ENCODE measurements at places on chromosomes 11 and 22.

DNA sequence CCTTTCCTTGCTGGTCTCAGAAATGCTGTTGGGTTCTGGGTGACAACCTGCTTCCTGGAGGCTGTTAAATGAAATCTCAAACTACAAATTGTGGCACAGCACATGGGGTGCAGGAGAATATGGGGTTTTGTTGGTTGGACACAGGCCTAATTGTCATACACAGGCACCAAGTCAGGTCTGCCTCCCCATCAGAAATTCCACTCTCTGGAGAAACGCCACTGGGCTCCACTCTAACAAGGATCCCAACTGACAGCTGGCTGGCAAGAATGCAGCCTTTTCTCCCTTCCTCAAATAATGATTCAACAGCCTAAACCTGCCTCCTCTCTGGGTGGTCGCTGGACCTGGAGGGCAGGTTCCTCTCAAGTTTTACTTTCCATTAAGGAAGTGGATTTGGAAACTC, 177.8 kb upstream of the NARS2 start:
- DNase-seq, result no peak

DNA sequence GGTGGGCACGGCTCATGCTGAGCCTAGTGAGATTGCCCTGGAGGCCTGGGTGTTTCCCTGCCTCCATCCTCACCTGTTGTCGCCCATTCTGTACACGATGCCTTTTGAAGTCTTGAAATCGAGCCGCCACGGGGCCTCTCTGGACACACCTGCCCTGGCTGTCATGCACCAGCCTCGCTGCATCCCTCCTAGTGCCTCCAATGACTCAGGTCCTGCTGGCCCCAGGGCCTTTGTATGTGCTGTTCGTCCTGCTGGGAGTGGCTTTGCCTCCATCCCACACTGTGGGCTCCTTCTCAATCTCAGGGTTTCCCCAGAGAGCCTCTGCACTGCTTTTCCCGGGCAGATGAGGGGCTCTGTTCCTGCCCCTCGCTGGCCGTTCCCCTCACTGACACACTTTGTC, 8.9 kb upstream of the MYEOV start:
- peak; percentile 90 for DNase-seq

- no peak for DNase-seq
These were observed 826 bp upstream of the EEF1G start for GRCh38 chr11:62574363-62575071.

DNA sequence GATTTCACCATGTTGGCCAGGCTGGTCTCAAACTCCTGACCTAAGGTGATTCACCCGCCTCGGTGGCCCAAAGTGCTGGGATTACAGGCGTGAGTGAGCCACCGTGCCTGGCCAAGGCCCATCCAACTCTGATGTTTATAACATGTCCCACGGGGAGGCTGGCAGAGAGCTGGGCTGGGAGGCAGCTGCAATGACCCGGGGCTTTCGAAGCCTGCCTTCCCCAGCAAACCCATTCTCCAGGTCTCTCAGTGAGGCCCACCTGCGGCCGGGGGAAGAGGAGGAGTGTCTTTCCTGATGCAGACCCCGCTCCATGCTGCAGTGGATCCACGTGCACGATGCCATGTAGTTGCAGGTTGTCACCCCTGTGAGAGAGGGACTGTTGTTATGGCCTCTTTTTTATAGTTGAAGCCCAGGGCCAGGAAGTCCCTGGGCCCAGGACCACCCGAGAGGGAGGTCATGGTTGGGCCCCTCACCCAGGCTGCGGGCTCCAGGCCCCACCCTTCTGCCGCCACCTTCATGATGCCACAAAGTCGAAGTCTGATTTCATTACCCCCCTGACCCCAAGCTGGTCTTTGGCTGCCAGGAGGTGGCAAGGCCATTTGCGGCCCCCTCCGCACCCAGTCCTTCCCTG, 38.3 kb downstream of the KCNJ4 start:
- DNase-seq, result no peak

DNA sequence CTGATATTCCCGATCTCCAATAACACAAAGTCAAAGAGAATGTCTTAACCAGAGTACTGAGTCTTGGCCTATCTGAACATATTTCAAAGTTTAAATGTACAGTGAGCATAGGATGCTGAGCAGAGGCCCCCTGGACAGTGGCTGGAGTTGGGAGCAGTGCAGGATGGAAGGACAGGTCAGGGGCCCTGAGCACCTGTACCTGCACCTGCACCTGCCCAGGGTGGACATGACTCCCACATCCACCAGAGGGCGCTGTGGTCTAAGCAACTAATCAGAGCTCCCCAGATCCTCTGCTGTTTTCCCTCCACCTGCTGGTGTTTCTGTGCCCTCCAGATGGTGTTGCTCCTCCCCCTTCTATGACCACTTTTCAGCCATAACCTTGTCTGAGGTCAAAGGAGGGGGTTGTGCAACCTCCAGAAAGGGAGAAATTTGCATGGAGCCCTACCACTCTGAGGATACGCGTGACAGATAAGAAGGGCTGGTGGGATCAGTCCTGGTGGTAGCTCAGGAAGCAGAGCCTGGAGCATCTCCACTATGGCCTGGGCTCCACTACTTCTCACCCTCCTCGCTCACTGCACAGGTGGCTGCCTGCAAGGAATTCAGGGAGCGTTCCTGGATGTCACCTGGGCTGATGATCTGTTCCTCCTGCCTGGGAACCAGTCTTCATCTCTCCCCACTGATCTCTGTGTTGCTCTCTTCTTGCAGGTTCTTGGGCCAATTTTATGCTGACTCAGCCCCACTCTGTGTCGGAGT, 49.1 kb upstream of the VPREB1 start:
- DNase-seq, result peak; percentile 71

- no peak for DNase-seq
These were observed 1.1 kb downstream of the YWHAH start for GRCh38 chr22:31945443-31945855.

DNA sequence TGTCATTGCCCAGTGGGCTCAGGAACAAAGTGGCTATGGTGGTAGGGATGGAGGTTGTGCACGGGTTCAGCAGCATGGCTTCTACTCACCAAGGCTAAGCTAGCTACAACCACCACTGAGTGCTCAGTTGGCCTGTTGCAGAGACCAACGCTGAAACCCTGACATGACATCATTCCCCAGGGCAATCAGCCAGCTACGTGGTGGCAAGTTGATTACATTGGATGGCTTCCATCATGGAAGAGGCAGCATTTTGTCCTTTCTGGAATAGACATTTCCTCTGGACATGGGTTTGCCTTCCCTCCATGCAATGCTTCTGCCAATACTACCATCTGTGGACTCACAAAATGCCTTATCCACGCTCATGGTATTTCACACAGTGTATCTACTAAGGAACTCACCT, 634.3 kb downstream of the OPCML start:
- no peak for DNase-seq

- DNase-seq, result no peak
These were observed 157.4 kb downstream of the COMMD9 start for GRCh38 chr11:36131721-36132397.

DNA sequence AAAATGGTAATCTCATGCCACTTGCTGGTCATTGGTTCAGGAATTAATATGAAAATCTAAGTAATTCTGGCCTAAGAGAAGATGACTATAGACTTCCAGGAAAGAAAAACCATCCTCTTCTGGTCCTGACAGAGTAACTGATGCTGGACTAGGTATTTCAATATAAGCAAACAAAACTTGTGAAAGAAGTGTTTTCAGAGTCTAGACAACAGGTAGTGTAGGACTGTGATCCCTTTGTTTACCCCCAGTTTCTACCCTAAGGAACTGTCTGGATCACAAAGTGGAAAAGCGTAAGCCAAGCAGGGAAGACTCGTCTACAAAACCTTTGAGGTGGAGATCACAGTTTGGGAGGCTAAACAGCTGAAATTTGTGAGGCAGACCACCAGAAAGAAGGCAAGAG, 30.4 kb upstream of the ARL14EP start:
- DNase-seq, result no peak

- no peak for DNase-seq
These were observed 54.0 kb downstream of the PRR5L start for GRCh38 chr11:36350137-36350513.

- DNase-seq, result no peak
These were observed 36.6 kb downstream of the ST3GAL4 start for GRCh38 chr11:126391970-126392632.

DNA sequence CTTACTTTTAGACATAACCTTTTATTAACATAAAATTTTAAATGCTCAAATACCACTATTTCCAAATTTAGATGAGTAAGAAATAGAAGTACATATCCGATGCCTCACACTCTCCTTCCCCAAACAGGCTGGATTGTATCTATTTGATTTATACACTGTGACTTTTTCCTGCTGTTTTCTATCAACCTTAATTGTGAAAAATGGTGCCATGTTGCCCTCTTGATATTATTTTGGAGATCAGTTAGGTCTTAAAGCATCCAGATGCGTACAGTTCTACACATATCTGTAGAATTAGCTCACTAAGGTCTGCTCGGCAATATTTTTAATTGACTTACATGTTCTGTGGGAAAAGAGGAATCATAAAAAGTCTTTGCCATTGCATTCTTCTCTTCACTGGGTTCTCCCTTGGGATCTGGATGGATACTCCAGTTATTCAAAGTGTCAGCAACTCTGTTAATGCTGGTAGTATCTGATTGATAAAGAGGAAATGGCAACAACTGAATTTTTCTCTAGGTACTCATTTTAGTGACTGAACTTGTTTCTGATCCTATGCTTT, 27.2 kb downstream of the EIF3M start:
- no peak for DNase-seq

- DNase-seq, result peak; percentile 14
These were observed 37.6 kb downstream of the LIF start for GRCh38 chr22:30208631-30209603.

DNA sequence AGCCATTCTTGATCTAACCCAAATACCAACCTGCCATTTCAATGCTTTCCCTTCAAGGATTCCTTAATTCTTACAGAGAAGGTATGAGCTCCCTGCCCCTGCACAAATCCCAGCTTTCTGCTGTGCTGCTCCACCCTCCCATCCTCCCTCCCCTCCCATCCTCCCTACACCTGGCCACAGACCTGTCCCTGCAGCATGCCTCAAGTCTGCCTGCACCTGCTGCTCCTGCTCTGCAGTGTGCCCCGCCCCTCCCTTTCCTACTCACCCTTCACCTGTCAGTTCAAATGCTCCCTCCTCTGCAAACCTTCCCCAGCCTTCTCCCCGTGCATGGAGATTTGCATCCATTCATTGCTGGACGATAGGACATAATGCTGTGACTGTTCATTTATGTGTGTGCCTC, 139.9 kb upstream of the NARS2 start:
- peak; percentile 9 for DNase-seq

DNA sequence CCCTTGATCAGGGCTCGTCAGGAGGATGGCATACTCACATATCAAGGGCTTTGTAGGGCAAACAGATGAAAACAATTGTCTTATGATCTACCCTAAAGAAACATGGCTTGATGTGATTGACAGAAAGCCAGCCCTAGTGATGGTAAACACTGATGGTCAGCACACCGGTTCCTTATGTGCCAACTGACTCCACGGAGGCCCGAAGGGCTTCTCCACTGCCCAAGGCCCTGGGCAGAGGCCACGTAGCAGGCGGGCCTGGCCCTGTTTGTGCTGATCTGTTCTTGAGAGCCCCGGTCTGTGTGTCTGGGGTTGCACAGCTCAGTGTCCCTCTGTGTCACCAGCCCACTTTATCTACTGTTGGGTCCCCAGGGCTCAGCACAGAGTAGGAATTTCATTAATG, 115.2 kb downstream of the GRIK4 start:
- DNase-seq, result no peak

- DNase-seq, result no peak
These were observed 10.5 kb downstream of the COMMD9 start for GRCh38 chr11:36278531-36279282.

GRCh38 chr11:40230821-40231220, 1228.6 kb downstream of the LRRC4C start:
- DNase-seq, result no peak

GRCh38 chr22:37544955-37545702, 15.2 kb upstream of the CDC42EP1 start:
- DNase-seq, result peak; percentile 90

GRCh38 chr11:74494916-74495315, 1.4 kb upstream of the LIPT2 start:
- DNase-seq, result no peak

DNA sequence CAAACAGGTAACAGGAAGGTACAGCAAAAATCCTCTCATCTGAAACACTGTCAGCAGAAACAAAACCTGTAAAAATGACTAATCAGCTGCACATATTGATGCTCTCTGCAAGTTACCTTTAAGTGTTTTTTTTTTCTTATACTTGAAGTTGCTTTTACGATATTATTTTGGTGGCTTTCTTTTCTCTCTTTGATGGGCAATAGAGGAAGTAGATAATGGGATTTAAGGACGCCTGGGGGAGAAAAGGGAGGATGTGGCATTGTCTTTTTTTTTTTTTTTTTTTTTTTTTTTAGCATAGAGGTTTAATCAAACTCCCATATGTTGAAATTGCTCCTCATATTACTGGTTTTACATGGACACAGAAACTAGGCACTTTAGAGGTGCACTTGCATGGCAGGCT, 11.4 kb upstream of the ADSL start:
- DNase-seq, result no peak

GRCh38 chr11:118618991-118619375, 11.6 kb downstream of the PHLDB1 start:
- DNase-seq, result no peak

GRCh38 chr11:57155400-57155799, 26.4 kb upstream of the LRRC55 start:
- DNase-seq, result peak; percentile 63

DNA sequence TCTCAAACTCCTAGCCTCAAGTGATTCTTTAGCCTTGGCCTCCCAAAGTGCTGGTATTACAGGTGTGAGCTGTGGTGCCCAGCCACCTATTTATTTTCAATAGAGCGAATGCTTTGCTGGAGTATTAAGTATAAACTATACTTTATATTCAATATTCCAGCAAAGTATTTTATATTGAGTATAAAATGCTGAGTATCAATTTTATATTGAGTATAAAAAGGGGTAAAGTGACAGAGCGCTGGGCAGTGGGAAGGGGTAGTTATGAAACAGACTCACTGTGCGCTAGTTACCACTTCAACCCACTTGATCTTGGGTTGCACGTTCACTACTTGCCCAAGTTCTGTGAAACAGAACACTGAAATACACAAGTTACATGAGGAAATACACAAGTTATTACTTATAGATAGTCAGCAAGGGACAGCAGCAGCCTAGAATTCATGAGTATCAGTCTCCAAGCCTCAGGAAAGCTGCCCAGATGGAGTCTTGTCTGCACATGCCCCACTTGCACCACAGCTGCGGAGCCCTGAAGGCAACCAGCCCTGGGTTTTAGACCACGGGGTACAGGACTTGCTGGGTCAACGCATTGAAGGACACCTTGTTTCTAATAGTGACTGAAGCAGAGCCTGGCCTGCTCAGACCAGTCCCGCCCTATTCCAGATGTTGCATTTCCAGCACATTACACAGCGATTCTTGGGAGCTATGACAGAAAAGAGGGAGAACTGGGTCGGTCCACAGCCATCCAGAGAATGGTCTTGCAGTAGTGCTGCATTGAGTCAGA, 51.6 kb upstream of the SYT13 start:
- no peak for DNase-seq

DNA sequence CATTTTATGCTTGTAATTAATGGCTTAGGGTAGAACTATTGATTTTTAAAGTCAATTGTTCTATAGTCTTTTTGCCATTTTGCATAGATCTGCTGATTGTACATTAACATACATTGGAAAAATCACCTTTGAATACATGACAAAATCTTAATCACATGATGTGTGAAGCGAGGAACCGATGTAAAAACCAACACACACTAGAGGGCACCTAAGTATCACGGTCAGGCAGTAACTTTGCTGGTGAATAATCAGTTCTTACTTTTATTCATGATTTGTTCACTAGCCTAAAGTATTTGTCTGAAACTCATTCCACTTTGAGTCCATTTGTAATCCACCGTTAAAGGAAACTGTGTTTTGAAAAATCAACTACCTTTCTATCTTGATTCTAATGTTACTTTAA, 28.2 kb downstream of the JHY start:
- no peak for DNase-seq

Data from trophoblast cell (in vitro differentiated cells and primary cell).